H9 (cell line): ENCODE measurements at places on chromosomes 4 and X. TPM values are rescaled to one million over a fixed set of nuclear protein-coding genes. Genes with fewer than 3 reads are reported as not detected.

DNA sequence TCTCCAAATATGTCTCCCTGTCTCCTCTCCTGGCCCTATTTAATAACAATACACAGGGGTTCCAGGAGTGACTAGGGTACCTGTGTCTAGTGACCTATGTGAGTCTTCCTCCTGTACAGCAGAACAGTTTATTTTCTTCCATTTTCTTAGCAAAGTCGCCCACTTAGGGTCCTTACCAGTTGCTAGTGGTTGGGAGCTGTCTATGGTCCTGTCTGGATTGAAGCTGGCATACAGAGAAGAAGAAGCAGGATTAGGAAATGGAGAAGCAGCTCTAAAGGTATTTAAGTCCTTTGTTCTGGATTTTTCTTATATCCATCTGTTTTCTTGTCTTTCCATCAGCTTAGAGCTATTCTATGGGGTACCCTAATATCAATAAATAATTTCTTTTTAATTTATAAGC lies 587.1 kb upstream of the CPEB2 start:
- DNase-seq = no peak
- no peaks in the 10 kb centered on the region for H3K27me3 ChIP-seq
- H3K36me3 ChIP-seq = no peaks in the 10 kb centered on the region
- no peaks in the 10 kb centered on the region for H3K4me1 ChIP-seq

DNA sequence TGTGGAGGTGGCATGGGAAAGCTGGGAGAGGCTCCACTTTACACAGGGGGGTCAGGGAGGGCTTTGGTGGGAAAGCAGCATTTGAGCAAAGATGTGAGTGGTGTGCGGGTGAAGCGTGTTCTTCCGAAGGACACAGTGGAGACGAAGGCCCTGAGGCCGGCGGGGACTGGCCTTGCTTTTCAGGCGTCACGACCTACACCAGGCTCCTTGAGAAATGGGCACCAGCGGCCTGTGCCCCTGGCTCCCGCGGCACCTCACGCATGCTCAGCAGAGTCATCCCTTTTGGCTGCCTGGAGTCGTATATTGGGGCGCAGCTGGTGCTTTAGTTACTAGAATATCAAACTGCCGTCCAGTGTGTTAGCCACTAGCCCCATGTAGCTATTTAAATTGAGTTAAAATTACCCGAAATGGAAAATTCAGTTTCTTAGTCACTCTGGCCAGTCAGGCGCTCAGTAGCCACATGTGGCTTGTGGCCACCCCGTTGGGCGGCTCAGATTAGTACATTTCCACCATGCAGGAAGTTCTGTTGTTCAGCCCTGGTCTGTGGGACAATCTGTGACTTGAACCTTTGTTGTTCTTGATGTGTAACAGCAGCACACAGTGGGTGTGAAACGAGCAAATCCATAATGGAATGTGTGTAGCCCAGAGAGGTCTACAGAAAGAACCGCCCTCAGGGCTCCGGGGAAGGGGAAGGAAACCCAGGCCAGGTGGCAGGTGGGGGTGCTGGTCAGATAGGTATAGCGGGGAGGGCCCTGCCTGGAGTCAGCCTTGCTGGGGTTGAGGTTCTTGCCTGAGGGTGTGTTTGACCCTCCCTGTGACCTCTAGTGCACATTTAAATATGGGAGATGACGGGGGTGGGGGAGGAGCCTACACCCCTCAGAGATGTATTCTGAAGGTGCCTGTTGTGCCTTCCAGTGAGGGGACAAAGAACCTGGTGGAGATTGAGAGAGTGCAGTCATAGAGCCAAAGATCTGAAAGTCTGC lies 30.4 kb downstream of the TBC1D14 start:
- H3K36me3 ChIP-seq = peaks cover 2% of the 10 kb centered on the region; the same call in 1 of the 2 replicates
- peaks cover 20% of the 10 kb centered on the region; the same call in 1 of the 2 replicates for H3K4me1 ChIP-seq
- H3K27ac ChIP-seq = no peak overlapping the region
- no peak overlapping the region for H3K4me3 ChIP-seq
- no peak for DNase-seq
- no peaks in the 10 kb centered on the region for H3K27me3 ChIP-seq

DNA sequence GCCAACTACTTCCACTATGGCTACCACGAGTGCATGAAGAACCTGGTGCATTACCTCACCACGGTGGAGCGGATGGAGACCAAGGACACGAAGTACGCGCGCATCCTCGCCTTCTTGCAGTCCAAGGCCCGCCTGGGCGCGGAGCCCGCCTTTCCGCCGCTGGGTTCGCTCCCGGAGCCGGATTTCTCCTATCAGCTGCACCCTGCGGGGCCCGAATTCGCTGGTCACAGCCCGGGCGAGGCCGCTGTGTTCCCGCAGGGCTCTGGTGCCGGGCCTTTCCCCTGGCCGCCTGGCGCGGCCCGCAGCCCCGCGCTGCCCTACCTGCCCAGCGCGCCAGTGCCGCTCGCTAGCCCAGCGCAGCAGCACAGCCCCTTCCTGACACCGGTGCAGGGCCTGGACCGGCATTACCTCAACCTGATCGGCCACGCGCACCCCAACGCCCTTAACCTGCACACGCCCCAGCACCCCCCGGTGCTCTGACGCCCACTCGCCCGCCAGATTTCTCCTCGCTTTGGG lies 2.1 kb downstream of the HELT start:
- H3K36me3 ChIP-seq = no peaks in the 10 kb centered on the region
- no peak overlapping the region for H3K27ac ChIP-seq
- no peaks in the 10 kb centered on the region for H3K4me1 ChIP-seq
- peaks cover 99% of the 10 kb centered on the region for H3K27me3 ChIP-seq
- peak overlapping the region; percentile 75 for H3K4me3 ChIP-seq

DNA sequence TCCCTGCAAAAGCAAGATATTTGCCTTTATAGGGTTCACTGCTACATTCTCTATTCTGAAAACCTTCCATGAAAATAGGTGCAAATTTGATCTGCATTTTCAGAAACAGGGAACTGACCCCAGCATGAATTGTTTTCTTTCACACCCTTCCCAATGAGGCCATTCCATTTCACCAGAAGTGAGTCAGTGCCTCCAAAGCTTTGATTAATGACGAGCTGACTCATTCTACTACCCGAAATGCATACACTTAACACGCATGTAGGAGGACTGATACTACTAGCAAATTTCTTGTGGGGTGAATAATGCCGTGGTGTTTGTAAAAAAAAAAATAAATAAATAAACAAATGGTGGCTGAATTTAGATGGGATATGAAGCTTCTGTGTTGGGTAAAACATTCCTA lies 146.9 kb upstream of the FGF13 start:
- no peaks in the 10 kb centered on the region; the same call in 1 of the 2 replicates for H3K27me3 ChIP-seq
- no peak overlapping the region for H3K4me3 ChIP-seq
- H3K36me3 ChIP-seq = no peaks in the 10 kb centered on the region
- H3K27ac ChIP-seq = no peak overlapping the region
- no peak for DNase-seq

- no peak overlapping the region for H3K4me3 ChIP-seq
- no peak for DNase-seq
- H3K36me3 ChIP-seq = no peaks in the 10 kb centered on the region
- H3K27ac ChIP-seq = no peak overlapping the region
Observed at GRCh38 chr4:94767446-94767845, 9.7 kb downstream of the BMPR1B start.

DNA sequence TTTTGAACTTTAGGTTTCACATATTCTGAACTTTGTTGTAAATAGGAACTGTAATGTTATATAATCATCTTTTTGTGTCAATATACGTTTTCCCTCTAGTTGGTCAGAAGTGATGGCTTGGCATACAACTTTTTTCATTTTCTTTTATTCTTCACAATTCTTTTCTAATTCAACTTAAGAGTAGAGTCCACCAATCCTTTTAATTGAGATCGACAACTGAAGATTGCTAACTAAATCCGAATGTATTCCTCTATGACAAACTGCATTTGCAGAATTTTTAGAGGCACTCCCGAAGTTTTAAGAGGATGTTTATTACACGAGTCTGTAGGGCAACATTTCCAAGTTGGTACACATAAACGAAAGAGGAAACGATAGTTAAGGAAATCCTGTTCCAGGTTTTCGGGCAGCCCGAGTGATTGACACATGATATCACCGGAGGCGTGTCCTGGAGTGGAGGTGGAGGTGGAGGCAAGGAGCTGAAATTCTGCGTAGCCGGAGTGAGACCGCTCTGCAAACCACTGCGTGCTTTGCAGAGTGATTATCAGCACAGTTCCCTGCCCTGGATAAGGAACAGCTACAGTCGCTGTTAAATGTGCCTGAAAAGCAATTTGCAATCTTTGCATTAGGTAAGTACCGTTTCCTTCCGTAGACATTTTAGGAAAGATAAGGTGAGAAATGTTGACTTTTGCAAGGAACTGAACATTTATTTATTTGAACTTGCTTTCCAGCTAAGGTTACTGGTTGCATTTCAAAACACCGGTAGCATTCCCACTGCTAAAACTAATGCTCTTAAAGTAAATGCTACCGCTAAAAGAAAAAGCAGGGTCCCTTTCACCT lies at the start of gene SPRY1:
TSS of gene SPRY1 (plus strand) at position 489 of the 837 bp plus-strand sequence. CDS start 4,797 bp downstream, outside the sequence.
- H3K4me3 ChIP-seq = peak within 1 kb of the TSS; percentile 98
- peak within 1 kb of the TSS; percentile 2 for H3K27ac ChIP-seq

DNA sequence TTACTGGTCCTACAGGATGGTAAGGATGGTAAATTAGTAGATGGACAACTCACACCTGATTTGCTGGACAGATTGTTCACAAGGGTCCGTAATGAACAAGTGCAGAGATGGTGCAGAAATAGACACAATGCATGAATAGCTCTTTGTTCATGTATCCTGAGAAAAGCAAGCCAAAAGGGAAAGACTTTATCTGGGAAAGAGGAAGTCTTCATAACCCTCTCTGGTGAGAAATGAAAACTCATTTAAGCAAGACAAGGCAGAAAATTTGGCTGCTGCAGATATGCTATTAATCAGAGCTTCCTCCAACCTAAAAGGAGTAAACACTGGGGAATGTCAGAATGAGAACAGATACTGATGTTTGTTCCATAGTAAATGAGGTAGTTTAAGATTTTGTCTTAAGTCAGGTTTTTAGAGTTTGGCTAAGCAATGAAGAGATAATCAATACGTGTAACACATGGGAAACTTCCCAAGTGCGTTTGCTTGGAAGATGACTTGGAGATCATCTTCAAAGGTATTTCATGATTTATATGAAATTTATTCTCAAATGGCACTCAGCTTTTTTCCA lies 152.4 kb upstream of the BMPR1B start:
- no peak overlapping the region for H3K27ac ChIP-seq
- H3K4me3 ChIP-seq = no peak overlapping the region
- no peaks in the 10 kb centered on the region for H3K27me3 ChIP-seq
- no peak for DNase-seq

DNA sequence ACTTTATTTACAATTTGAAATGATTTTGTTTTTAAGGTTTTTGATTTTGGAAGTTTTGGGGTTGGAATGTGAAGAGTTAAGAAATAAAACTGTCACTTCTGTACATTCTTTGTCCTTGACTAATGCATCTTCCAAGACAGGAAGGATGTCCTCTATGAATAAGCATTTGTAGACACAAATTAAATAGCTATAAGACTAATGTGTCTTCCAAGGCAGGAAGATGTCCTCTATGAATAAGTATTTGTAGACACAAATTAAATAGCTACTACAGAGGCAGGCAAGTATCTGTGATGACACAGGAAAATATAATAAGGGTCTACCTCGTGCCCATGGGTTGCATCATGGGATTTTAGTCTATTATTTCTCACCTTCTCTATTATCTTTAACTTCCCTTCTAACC lies 14.5 kb downstream of the PRSS48 start:
- peaks cover 14% of the 10 kb centered on the region for H3K36me3 ChIP-seq
- H3K4me3 ChIP-seq = no peak overlapping the region

- no peaks in the 10 kb centered on the region for H3K4me1 ChIP-seq
- DNase-seq = no peak
- H3K36me3 ChIP-seq = peaks cover 3% of the 10 kb centered on the region
- no peak overlapping the region for H3K27ac ChIP-seq
Observed at GRCh38 chrX:39633293-39633692, 464.5 kb downstream of the BCOR start.

P2RY4 gene
- 0.18 TPM in 1 of 2 replicates, not detected in the other for total RNA-seq

FAM47E gene
- total RNA-seq = 1.0 and 2.0 TPM in 2 replicates

LDB2 gene
- 22.5 and 25.8 TPM in 2 replicates for total RNA-seq

SCML2 gene
- total RNA-seq = 14.4 and 15.5 TPM in 2 replicates
